SW480 (cell line): ENCODE measurements at places on chromosomes 5 and 9.
A peak's percentile ranks its signal among the peaks of the same experiment; 100 is the strongest.

DNA sequence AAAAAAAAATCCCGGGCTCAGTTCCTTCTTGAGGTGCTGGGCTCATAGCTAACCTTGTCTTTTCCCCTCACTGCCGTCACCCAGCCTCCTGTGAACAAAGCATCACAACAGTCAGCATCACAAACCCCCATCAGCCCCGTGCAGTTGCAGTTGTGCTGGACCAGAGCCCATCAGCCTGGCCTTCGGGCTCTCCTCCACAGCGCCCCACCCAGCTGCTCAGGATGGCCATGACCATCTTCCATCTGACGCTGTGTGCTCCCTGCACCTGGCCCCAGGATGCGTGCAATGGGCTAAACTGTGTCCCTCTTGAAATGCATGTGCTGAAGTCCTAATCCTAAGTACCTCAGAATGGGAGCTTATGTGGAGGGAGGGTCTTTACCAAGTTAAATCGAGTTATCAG is 48.1 kb downstream of the NSUN2 start:
- DNase-seq = no peak

DNA sequence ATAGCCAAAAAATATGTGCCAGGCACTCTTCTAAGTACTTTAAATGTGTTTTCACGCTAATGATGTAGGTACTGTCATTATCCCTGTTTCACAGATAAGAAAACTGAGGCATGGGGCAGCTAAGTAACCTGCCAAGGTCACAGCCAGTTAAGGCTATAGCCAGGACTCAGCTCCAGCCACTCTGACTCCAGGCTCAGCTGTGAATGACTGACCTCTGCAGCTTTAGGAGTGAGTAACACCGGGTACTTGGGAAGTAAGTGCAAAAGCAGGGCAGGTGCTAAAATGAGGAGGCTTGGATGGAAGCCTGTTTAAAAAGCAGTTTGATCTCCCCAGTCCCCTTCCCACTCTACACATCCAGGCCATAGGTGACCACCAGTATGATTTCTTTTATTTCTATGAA is 10.6 kb upstream of the SHC3 start:
- no peak for DNase-seq

- DNase-seq = no peak
These were observed 73.8 kb upstream of the IL17B start for GRCh38 chr5:149452665-149453617.

DNA sequence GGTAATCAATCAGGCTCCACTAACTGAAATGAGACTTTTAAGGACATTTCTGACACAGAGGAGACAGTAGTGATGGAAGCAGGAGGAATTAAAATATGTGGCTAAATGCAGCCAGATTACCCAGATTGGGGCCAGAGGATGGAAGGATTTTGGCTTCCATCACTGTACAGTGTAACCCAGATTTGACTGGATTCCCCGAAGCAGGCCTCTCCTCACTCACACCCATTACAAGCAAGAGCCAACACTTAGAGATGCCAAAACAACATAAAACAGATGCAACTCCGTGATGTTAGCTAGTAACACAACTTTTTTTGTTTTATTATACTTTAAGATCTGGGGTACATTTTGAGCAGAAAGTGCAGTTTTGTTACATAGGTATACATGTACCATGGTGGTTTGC is 17.6 kb downstream of the TEK start:
- no peak for DNase-seq

- peak; percentile 20 for DNase-seq
These were observed 42.4 kb downstream of the PAX5 start for GRCh38 chr9:36991516-36992134.

- DNase-seq = no peak
These were observed 508.4 kb upstream of the SEMA6A start for GRCh38 chr5:117082977-117083376.

- DNase-seq = no peak
These were observed 388.2 kb downstream of the PRR16 start for GRCh38 chr5:120852222-120852860.

DNA sequence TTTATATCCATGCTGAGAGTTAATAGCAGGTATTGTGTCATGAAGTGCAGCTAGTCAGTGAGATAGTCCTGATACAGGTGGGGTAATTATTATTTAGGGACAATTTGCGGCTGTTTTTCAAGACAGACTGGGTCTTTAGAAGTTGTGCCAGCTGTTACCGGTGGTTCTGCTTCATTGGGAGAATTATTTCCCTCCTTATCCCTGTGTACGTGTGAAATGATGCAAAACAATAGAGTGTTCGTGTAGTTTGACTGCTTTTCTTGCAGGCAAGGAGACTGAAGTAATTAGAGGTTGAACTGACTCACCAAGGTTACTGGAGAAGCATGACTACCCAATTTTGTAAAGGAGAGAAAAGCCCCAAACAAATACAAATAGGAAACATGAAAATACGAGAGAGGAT is 101.7 kb downstream of the ARRDC3 start:
- DNase-seq = peak; percentile 23

DNA sequence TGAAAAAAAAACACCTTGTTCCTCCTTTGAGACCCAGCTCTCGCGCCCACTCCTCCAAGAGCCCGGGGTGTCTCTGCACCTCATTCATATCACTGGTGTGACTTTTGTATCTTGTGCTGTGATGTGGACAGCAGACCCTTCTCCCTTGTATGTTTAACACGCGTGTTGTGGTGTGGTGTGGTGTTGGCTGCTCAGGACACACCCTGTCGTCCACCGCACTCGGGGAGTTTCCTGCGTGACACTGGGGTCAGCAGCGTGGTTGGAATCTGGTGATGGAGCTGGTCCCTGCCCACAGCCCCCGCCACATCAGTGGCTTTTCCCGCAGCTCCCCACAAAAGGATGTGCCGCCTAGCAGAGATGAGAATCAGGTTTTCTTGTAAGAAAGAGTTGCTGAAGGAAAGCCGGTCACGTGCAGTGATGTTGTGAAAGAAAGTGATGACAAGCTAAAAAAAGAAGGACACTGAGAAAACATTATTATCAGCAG is 61.5 kb downstream of the TENT4A start:
- DNase-seq = no peak

- no peak for DNase-seq
These were observed 65.0 kb upstream of the DAP start for GRCh38 chr5:10825897-10826644.

GRCh38 chr5:9033524-9033923 is 512.4 kb downstream of the SEMA5A start:
- DNase-seq = no peak

DNA sequence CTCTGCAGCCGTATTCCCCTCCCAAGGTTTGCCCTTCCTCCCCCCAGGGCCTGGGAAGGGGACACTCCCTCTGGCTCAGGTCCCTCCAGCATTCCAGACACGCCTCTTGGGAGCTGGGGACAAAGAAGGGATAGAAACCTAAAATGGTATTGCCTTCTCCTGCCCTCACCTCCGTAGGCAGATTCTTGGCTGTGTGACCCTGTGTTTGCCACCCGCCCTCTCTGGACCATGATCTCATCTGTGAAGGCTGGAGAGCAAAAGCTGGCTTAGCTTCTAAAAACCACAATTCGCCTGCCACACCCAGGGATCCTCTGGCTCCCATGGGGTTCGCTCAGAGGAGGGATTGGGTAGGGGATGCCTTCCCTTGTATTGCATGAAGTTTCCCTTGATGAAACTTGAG is 7.7 kb downstream of the AQP3 start:
- no peak for DNase-seq

DNA sequence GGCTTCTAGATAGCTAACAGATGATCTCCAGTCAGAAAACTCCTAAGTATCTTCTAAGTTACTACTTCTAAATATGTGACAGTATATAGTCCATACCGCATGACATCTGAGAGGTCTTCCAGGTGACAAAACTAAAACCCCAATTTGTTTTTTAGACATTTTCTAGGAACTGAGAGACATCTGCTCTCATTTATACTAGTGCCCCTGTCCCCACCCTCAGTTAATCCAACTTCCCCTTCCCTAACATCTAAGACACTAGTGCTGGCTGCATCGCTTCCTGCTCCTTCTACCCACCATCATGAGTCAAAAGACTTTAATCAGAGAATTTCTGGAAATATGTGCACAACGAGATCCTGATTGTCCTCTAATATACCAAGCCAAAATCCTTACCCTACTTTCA is 37.9 kb downstream of the FBXW11 start:
- no peak for DNase-seq

- DNase-seq = no peak
These were observed 238.2 kb downstream of the PBX3 start for GRCh38 chr9:125985142-125985997.

DNA sequence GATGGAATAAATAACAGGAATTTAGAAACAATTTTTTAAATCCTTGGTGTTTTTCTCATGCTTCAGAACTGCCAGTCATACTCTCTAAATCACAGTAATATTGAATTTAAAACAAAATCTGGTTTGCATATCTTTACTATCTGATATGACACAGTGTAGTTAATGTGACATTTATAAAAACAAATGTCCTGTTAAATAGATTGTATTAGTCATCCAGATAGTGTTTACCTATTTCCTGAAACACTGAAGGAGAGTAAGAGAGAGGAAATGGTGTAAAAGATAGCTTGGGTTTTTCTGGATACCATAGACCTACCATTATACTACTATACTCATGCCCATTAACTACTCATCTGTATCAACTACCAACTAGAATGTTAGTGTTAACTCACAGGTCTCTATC is 292.3 kb downstream of the MAN2A1 start:
- no peak for DNase-seq

GRCh38 chr9:1956958-1957357 is 58.2 kb upstream of the SMARCA2 start:
- no peak for DNase-seq

GRCh38 chr5:38931731-38932130 is 85.9 kb downstream of the OSMR start:
- DNase-seq = no peak

DNA sequence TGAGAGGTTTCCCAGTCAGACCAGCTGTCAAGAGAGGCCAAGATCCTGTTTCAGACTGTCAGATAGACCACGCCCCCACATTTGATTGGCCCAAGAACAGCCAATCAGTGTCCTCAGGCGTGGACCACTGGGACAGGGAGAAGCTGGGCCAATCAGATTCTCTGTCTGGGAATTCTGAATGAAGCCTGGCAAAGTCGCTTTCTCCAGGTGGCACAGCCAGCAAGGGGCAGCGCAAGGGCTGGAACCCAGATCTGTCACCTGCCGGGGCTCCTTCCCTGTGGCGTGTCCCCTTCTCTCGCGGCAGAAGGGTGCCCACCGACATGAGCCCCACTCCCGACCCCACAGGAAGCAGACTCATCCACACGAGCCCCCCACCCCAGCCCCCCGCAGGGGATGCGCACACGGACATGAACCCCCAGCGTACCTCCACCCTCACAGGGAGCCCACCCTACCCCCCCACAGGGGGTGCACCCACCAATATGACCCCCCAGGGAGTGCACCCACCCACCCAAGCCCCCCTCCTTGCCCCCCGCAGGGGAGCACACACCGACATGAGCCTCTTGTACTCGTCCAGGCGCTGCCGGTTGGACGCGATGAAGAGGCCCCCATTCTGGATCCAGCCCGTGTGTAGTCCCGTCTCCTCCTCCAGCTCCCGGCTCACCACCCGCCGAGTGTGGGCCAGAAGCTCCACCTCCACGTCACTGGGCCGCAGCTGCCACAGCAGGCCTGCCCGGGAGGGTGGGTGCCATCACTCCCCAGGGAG is 6.1 kb downstream of the SARDH start:
- peak; percentile 65 for DNase-seq

GRCh38 chr9:130062750-130063149 is 9.0 kb downstream of the GPR107 start:
- DNase-seq = no peak

- no peak for DNase-seq
These were observed 58.4 kb downstream of the MLLT3 start for GRCh38 chr9:20563917-20564316.

- DNase-seq = no peak
These were observed 56.1 kb downstream of the CHD1 start for GRCh38 chr5:98872674-98873073.

GRCh38 chr9:106324053-106324585 is 538.8 kb upstream of the ZNF462 start:
- DNase-seq = no peak

DNA sequence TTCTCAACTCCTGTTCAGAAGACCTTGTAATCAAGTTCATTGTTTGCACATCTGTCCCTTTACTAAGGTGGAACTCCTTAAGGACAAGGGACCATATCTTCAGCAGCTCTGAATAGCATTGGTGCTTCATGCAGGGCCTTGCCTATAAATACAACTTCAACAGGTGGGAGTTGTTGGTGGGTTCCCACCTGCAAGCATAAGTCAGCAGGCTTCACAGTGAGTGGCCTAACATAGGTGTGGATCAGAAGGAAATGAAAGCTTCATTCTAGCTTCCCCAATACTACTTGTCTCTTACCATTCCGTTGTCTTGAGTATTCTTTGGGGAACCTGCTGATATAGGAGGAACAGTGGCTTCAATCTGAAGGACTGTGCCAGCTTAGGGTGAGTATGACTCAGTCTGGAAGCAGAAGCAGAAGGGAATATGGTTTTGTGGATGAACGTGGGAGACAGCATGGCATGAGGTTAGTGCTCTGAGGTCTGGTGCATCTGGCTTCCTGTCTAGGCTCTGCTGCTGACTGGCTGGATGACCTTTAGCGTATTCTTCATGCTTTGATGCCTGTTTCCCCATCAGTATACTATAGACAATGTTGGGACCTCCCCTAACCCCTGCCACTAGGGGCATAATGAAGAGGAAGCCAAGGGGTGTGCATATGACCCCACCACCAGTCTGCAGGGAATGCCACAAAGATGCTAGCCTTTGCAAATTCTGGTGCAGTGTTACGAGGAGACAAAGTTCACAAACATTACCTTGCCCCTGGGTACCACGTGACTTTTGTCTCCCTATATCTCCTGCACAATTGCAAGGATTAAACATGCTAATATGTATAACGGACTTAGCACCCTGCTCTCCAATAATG is 192.3 kb downstream of the PALM2AKAP2 start:
- DNase-seq = no peak

DNA sequence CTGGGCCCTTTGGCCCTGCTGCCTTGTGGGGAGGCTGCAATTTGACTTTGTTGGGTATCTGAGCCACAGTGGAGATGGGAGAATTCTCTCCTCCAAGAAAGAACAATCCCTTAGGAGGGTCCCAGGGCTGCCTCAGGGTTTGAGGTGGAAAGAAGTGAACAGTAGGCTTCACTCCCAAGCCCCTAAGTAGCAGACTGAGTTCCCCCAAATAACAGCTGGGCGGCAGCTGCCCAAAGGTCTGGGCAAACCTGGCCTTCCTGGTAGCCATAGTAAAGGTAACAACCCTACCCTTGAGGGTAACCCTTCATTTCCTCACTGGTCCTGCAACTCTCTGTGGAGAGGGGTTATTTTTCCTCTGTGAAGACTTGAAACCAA is 746 bp downstream of the RGS3 start:
- no peak for DNase-seq

- DNase-seq = no peak
These were observed 118.9 kb downstream of the PAM start for GRCh38 chr5:102874054-102874453.
